ENCODE measurements at places on chromosomes 5 and 9.

DNA sequence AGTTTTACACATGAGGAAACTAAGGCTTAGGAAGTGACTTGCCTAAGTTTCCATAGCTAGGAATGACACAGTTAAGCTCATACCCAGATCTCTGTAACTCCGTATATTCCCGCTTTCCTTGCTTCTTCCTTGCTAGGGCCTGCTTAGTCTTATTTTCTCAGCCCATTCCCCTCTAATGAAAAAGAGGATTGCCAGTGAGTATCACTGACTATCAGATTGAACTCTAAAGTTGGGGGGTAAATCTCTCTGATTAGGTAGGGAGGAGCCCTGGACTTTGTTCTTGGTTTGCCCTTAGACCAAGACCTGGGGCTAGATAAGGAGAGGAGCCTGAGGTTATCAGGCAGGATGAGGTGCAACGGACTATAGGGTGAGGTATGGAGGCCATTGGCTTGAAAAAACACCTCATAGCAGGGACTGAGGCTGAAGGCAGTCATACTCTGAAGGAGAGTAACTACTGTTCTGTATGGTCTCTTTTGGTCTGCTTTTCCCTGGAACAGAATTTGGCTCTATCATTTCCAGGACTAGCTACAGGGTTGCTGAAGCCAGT, 2.5 kb downstream of the TRIM32 start:
- no peak for DNase-seq

DNA sequence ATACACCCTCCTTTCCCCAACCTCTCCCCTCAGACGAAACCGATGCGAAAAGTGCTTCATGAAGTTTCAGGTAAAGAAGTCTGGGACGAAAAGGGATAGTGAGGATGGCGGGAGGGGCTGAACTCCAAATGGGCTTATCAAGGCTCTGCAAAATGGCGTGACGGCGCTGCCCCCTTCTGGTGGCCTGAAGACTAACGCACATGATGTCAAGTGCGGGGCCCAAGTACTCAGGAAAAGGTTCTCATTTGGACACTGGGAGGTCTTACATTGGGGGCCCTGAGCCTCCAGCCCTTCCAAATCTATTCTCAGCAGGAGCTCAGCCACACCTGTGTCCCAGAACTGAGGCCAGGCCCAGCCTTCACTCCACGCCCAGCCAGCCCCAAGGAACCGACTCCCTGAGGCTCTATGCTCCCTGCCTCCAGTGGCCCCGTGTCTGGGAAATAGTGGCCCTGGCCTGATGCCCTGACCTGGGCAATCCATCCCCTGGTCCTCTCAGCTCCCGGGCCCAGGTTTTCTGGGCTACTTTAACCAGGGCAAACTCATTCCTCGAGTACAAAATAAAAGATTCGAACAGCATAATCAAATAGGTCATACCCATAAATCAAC, 119.9 kb downstream of the KCNIP1 start:
- peak; percentile 30 for DNase-seq

DNA sequence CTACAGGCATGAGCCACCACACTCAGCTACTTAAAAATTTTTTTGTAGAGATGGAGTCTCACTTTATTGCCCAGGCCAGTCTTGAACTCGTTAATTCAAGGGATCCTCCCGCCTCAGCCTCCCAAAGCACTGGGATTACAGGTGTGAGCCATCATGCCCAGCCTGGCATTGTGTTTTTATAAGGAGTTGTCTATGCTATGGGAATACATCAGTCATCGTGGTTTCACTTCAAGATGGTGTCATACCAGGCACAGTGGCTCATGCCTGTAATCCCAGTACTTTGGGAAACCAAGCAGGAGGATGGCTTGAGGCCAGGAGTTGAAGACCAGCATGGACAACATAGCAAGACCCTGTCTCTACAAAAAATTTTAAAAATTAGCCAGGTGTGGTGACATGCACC, 49.7 kb downstream of the CYSTM1 start:
- DNase-seq, result no peak

- DNase-seq, result no peak
Observed at GRCh38 chr5:132962429-132963021, 909 bp downstream of the AFF4 start.

GRCh38 chr5:132635873-132636272, 22.1 kb upstream of the IL13 start:
- no peak for DNase-seq

GRCh38 chr5:147406636-147407035, 103.2 kb downstream of the DPYSL3 start:
- no peak for DNase-seq

GRCh38 chr9:95551406-95551805, 34.6 kb upstream of the PTCH1 start:
- no peak for DNase-seq

DNA sequence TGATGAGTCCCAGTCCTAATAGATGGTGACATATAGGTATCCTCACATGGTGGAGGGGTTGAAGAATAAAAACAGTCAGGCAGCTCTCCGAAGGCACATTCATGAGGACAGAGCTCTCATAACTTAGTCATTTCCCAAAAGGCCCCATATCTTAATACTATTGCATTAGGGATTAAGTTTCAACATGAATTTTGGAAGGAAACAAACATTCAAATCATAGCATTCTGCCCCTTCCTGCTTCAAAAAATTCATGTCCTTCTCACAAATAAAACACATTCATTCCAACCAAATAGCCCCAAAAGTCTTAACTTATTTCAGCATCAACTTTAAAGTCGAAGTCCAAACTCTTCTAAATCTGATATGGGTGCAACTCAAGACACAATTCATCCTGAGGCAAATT, 277.2 kb upstream of the NR4A3 start:
- DNase-seq, result no peak

GRCh38 chr5:14507156-14507941, 74.2 kb upstream of the OTULINL start:
- no peak for DNase-seq

DNA sequence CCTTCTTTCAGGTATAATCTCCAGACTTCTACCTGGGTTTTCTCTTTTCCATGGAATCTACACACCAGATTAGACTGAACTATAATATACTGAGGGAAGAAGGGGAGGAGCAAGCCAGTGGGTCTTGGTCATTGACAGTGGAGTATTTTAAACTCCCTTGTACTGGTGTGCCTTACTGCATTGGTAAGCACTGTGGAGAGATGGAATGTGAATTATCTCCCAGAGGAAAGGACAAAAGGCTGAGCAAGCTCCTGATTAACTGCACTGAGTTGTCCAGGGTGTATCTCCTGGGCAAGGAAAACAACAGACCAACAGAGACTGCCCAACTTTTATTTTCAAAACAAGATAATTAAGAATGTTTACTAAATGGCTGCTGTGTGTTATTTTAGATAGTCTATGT, 29.8 kb upstream of the SLCO6A1 start:
- DNase-seq, result no peak

DNA sequence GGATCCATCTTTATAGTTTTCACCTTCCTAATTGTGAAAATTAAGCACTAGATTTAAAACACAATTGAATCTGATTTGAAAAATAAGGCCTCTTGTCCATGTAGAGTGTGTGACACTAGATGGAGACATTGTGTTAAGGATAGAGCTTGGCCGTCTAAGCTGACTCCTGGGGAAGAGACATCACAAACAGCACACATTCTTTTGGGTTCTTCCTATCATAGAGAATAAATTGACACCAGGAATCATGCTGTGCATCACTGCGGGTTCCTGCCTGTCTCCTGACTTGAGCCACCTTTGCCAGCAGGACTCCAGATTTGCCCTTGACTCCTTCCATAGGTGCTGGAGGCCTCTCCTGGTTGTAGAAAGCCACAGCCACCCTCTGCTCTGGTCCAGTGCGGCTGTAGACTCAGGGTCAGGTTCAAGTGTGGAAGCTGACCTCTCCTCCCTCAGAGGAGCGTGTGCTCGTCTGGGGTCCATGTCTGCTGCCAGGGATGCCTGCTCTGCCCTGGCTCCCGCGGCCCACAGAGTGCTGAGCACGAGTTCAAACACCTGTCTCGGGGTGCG, 11.2 kb downstream of the ROPN1L start:
- peak; percentile 69 for DNase-seq

GRCh38 chr9:137390553-137391410, 32.2 kb downstream of the EXD3 start:
- DNase-seq, result no peak

GRCh38 chr9:120447959-120448500, 131.9 kb downstream of the CDK5RAP2 start:
- DNase-seq, result no peak

- no peak for DNase-seq
Observed at GRCh38 chr5:81314581-81314980, 13.2 kb downstream of the ZCCHC9 start.

- no peak for DNase-seq
Observed at GRCh38 chr5:38465061-38465460, 91.4 kb downstream of the LIFR start.

- DNase-seq, result no peak
Observed at GRCh38 chr5:151255621-151256286, 2.8 kb downstream of the GM2A start.

GRCh38 chr5:150020249-150020648, 19.7 kb downstream of the HMGXB3 start:
- no peak for DNase-seq

GRCh38 chr5:134227259-134227658, 1.4 kb upstream of the PPP2CA start:
- no peak for DNase-seq

- no peak for DNase-seq
Observed at GRCh38 chr9:110543631-110544051, 35.9 kb downstream of the SVEP1 start.

GRCh38 chr5:142699184-142699720, 13.4 kb upstream of the FGF1 start:
- DNase-seq, result peak; percentile 64

DNA sequence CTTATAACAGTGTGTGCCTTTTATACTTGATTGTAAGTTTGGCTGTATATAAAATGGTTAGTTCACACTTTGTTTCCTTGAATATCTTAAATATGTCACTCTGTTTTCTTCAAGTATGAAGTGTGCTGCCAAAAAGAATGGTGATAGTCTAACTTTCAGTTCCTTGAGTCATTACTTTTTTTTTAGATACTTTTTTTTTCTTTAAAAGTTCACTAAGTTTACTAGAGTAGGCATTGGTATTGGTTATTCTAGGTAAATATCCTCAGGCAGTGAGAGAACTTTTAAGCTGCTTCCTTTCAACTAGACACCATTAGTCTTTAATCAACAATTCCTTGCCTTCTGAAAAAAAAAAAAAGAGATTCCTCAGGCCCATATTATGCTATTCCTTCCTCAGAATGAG, 41.9 kb downstream of the SPEF2 start:
- DNase-seq, result no peak

- no peak for DNase-seq
Observed at GRCh38 chr5:144800169-144800568, 629.5 kb downstream of the KCTD16 start.

DNA sequence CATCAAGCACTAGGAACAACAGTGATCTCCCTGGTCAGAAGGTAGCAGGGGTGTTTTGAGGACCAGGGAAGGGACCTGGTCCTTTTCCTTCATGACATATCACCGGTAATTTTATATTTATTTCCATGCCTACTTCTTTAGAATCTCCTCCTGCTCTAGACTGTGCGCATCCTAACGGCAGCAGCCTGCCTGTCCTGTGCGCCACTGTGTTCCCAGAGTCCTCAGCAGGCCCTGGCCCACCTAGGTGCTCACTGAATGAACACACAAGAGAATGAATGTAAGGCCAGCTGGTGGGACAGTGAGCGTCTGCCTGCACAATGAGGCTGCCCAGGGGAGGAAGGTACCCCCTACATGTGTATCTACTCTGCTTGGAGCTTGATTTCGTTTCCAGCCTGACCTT, 51.5 kb downstream of the C5orf15 start:
- no peak for DNase-seq

DNA sequence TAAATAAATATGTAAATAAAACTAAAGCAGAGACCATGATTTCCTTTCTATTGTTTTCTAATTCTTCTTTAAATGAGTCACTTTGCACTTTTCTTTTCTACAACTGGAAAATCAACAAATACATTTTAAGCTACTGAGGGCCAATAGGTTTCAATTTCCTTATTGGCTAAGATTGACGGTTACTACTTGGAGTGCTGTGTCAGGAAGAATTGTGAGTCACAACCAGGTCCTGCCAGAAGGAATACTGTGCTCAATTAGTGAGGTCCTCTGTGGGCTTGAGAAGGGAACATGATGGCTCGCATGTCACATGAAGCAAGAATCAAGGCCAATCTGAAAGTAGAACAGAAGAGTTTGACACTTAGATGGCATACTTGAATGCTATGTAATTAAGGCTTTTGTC, 110.8 kb downstream of the HMHB1 start:
- DNase-seq, result no peak

GRCh38 chr9:124077915-124078572, 66.5 kb downstream of the LHX2 start:
- DNase-seq, result no peak

DNA sequence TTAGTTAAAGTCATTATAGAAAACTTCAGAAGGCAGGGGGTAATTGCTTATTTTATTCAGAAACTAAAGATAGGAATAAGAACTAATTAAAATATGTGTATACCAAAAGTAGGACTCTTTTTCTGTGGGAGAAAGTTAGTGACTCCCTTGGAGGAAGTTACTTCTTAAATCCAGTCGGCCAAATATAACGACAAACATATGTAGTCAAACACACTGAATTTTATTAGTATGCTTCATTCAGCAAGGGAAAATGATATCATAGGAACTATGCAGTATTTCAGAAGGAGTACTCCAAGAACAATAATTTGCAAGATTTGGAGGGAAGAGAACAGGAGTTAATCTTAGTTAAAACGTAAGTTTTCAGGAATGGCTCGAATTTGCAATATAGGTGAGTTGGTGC, 432.6 kb downstream of the CYLC2 start:
- DNase-seq, result no peak

GRCh38 chr9:108850293-108850897, 5.4 kb downstream of the ACTL7B start:
- no peak for DNase-seq

DNA sequence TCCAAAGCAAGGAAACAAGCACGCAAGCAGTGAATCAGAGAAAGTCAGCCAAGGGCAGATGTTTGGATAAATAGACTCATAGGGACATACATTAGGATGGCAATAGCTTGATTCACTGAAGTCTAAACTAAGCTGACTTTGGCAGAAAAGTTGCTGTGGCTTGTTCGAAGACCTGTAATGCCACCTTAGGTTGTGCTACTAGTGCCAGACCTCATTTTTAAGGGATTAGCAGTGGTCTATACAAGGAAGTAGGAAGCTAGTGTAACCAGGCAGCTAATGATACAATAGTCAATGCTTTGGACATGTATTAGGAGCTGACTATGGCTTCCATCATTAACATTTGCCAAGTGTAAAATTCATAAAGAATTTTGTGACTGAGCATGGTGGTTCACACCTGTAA, 63.1 kb downstream of the FCHO2 start:
- no peak for DNase-seq

GRCh38 chr5:116646611-116647289, 72.1 kb upstream of the SEMA6A start:
- DNase-seq, result no peak

DNA sequence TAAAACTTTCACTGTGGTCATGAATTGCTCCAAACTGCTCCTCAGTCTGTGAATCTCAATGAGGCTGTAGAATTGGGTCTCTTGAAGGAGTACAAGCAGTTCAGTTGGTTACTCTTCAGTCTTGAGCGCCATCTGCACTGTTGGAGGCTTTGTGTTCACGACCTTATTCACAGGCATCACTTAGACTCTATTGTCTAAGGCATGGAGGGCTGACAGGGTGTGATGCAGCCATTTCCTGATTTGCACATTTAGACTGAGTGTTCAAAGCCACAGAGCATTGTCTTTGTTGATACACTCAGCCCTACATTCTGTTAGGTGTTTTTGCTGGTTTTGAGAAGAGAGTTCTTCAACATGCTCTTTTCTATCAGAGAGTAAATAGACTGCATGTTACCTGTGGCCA, 355.9 kb upstream of the RIOK2 start:
- no peak for DNase-seq

All from HL-60 (cell line).